ENCODE measurements at places on chromosomes 13 and 19.

DNA sequence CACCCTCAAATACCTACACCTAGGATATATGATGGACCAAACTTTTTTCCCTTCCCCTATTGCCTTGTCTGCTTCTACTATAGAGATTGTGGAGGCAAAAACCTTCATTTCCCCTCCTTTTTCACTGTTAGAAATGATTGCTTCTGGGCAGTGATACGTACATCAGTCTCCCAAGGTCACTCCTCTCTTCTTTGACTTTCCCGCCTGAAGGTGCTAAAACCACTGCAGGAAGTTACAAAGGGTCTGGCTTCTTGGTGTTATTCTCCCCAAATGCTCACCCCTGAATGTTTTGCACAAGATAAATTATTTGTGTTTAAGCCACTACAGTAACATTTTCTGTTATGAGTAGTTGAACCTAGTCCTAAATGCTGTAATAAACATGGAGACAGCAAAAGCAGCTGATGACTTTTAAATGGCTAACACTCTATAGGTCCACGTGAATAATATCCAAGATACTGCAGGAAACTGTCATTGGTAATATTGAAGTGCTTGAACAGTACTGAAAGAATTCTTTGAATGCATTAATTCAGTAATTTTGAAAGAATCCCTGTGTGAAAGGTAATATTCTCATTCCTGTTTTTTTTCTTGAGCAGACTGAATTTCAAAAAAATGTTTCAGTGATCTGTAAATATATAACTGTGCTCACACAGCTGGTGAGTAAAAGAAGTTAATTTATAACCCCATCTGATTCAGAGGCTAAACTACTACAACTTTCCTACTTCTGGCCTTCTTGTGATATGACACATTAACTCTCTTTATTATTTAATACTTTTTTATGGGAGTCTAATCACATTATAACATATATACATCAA is 865.1 kb downstream of the EFNB2 start:
- no peak for DNase-seq

- DNase-seq: no peak
These were observed 26.5 kb downstream of the LTBP4 start for GRCh38 chr19:40627486-40628279.

DNA sequence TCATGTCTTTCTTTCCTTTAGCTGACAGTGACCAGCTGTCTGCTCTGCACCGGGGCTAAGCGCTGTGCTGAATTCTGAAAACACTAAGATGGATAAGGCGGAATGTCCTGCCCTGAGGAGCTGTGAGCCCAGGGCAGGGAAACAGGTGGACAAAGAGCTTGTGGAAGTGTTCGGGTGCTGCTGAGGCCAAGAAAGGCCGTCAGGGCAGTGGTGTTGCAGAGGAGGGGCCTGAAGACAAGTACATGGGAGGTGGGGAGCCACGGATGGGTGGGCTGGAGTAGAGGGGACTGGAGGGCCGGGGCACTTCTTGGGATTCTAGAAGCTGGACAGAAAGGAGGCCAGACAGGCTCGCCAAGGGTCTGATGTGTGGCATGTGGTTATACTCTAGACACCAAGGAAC is 66.2 kb upstream of the GPR183 start:
- DNase-seq: no peak

DNA sequence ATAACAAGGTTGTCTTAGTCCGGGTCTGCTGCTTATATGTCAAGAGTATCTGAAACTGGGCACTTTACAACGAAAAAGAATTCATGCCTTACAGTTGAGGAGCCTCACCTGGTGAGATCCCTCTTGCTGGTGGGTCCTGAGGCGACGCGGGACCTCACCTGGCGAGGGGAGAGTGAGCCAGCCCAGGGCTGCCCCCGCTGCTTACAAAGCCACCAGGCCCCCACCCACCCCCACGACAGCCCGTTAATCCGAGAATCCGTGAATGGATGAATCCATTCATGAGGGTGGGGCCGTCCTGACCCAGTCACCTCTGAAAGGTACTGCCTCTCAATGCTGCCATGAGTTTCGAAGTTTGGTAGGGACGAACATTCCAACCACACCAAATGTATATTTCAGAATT is 54.0 kb upstream of the F7 start:
- DNase-seq: no peak

- DNase-seq: no peak
These were observed 7.4 kb downstream of the CDC37 start for GRCh38 chr19:10395917-10396316.

DNA sequence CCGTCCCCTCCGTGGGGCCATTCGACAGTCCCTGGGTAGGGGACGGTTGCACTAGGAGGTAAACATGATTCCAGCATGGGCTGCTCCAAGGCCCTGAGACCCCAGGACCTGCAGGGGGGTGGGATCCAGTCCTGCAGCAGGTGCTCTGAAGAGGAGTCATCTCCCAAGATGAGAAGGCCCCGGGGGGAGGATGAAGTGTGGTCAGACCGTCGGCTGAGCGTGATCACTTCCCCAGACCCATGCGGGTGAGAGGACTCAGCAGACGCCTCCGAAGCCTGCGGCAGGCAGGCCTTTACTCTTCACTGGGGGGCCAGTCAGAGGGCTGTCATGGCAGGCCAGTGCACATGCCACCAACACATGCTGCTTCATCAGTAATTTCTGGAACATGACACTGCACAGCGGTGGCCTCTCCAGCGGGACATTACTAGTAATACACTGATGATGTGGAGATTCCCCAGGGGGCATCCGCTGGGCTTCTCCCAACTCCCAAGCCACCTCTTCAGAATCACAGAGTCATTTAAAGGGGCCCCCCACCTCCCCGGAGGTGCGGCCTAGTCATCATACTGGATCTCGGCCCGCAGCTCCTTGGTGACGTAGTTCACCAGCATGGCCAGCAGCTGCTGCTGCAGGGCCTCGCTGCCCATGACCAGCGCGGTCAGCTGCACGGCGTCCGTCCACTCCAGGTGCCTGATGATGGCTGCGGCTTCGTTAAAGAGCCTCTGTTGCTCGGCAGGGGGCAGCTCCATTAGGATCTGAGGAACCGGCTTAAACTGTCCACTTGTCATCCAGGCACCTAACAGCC is 12.7 kb downstream of the C19orf12 start:
- no peak for DNase-seq

DNA sequence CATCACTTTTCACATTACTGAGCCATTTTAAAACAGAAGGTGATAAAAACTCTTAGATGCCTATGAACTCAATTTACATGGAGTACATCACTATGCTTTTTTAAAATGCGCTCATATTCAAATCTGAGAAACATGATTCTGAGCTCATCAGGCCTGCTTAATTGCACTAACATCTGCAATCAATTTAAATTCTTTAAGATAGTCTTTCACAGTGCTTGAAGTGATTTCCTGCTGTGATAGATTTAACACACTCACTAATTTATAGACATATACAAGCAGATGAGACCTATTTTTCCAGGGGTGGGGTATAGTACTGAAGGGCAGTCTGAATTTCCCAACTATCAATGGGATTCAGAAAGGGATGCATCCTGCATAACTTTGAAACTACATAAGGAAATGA is 82.9 kb downstream of the DIAPH3 start:
- DNase-seq: no peak

DNA sequence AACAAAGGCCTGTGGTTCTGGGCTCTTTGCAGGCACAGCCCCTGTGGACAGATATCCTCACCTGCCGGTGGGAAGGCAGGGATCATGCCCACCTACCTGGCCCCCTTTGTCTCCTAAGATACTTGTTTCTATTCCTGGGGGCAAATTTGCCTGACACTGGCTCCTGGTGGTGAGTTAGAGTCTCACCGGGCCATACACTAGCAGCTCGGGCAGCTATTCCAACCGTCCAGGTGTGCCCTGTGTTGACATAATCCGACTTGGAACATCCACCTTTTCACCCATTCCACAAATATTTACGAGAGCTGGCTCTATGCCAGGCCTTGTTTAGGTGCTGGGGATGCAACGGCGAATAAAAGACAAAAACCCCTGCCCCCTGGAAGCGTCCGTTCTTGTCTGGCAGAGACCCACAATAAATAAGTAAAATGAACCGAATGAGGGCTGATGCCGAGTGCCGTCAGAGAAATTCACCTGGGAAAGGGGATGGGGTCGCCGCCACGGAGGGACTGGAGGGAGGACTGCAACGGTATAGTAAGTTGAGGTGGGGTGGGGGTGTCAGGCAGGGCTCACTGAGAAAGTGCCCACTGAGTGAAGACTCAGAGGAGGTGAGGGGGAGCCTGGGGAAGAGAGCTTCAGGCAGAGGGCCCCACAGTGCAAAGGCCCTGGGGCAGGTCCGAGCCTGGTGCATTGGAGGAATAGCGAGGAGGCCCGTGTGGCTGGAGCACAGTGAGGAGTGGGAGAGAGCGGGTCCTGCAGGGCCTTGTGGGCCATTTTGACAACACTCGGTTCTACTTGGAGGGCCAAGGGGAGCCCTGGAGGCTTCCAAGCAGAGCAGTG is 43.2 kb upstream of the RANBP3 start:
- no peak for DNase-seq

DNA sequence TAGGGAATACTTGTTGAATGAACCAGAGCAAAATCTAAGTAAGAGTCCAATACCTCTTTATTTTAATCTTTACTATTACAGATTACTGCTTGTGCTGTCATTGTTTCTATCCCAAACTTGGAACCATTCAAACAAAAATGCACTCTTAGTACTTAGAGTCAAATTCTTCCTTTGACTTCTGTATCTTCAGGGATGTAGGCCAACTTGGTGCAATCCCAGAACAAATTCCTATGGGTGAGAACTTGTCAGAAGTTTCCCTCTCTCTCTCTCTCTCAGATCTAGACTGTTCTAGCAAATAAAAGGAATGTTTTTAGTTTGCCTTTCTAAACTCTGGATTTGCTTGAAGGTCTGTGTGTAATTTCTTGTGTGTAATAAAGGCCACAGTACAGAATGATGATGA is 329.0 kb upstream of the TMTC4 start:
- no peak for DNase-seq

DNA sequence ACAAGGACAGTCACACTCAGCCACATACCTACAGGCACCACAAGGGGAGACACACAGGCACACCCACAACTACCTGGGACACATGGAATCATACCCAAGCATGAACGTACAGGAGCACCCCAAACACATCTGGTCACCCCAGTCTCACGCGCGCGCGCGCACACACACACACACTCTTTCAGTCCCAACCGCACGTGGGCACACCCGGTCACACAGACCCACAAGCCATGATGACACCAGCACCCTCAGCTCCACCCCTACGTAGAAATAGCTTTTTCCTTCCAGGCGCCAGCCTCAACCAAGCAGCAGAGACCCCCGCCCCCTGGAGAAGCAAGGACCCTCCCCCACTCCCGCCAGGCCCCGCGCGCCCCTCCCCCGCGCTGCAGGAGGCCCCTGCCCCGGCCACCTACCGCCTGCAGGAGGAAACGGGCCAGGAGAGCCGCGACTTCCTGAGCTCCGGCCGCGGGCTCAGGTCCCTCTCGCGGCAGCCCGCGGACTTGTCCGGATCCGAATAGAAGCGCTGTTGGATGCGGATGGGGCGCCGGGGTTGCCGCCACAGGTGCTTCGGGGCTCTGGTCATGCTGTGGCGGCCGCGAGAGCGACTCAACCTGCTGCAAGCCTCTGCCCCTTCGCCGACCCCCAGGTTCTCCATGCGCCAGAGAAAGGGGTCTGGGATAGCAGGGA is 6.4 kb upstream of the PDE4C start:
- no peak for DNase-seq

- DNase-seq: no peak
These were observed 147.2 kb upstream of the KLHL1 start for GRCh38 chr13:70255406-70255991.

GRCh38 chr19:3548606-3549005 is 8.8 kb downstream of the MFSD12 start:
- no peak for DNase-seq

- no peak for DNase-seq
These were observed 56.6 kb downstream of the TUBGCP3 start for GRCh38 chr13:112531263-112531794.

- DNase-seq: no peak
These were observed 17.3 kb downstream of the RHPN2 start for GRCh38 chr19:33047422-33047821.

- no peak for DNase-seq
These were observed 180.1 kb downstream of the POSTN start for GRCh38 chr13:37418490-37418889.
